Astrocyte (in vitro differentiated cells and primary cell): ENCODE measurements at places on chromosomes 5 and 9. TPM values are rescaled to one million over a fixed set of nuclear protein-coding genes. Genes with fewer than 3 reads are reported as not detected.

DNA sequence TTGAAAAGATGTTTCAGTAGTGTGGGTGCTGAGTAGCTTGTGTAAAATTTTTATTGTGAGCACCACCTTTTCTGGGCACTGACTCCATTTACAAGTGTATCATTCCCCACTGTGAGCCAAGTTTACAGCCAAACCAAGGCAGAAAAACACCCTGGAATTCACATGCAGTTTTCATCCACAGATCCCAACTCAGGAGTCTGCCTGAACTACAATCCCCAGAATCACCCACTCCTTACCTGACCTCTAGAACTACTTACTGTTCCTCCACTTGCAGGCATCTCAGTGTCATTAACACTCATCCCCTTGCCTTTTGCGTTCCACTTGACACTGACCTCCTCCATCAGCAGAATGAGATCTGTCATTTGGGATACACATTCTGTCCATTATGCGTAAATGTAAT lies 2042.6 kb upstream of the CDH6 start:
- no peak overlapping the region for H3K27ac ChIP-seq
- H3K36me3 ChIP-seq: no peaks in the 10 kb centered on the region
- H3K27me3 ChIP-seq: no peaks in the 10 kb centered on the region
- no peak for DNase-seq

DNA sequence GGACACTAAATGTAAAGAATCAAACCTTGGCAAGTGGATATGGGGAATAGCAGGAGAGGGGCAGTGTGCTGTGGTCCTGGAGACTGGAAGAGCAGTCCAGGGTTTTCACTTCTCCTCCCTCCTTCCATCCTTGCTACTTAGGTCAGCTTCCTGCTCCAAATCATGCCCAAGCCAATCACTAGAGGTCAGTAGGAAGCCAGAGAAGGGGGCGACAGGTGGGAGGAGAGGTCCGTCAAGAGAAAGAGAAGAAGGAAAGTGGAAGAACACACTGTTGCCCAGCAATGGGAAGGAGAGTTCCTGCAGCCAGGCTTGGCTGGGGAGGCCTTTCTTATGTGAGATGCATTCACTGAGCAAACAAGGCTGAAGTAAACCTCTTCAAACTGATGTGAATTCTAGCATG lies 289.6 kb downstream of the DTWD2 start:
- H3K27ac ChIP-seq: no peak overlapping the region
- no peaks in the 10 kb centered on the region for H3K36me3 ChIP-seq
- no peak overlapping the region for H3K4me3 ChIP-seq

DNA sequence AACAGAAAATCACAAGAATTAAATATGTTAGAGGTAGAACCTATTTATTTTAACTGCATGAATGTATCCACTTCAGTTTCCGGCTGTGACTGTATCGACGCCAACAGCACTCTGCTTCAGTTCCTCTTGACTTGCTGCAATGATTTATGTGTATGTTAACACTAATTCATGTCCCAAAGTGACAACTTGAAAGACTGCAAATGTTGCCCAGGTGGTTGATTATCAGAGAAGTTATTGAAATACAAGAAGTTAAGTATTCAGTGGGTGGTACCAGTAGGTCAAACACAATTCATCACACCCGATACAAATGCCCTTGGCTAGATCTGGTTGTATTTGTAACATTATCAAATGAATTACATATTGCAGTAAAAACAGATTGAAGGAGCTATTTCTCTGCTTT lies 622.7 kb upstream of the CDH18 start:
- no peak for DNase-seq
- no peak overlapping the region for H3K27ac ChIP-seq
- no peak overlapping the region for H3K4me3 ChIP-seq
- no peaks in the 10 kb centered on the region for H3K27me3 ChIP-seq

- peak; percentile 23 for DNase-seq
- no peaks in the 10 kb centered on the region for H3K4me1 ChIP-seq
- H3K36me3 ChIP-seq: peaks cover 28% of the 10 kb centered on the region
- H3K4me3 ChIP-seq: no peak overlapping the region
- no peak overlapping the region for H3K27ac ChIP-seq
- H3K27me3 ChIP-seq: no peaks in the 10 kb centered on the region
Observed at GRCh38 chr9:111429175-111429574, 55.0 kb downstream of the ECPAS start.

FYB1 gene
- total RNA-seq: 0.11 TPM in 1 of 2 replicates, not detected in the other

ELAVL2 gene
- 19.1 and 22.2 TPM in 2 replicates for total RNA-seq

CDKN2A gene
- total RNA-seq: 71.6 and 81.4 TPM in 2 replicates
